AG08396 (cell line): ENCODE measurements at places on chromosomes 3 and 15.
A peak's percentile ranks its signal among the peaks of the same experiment; 100 is the strongest.

DNA sequence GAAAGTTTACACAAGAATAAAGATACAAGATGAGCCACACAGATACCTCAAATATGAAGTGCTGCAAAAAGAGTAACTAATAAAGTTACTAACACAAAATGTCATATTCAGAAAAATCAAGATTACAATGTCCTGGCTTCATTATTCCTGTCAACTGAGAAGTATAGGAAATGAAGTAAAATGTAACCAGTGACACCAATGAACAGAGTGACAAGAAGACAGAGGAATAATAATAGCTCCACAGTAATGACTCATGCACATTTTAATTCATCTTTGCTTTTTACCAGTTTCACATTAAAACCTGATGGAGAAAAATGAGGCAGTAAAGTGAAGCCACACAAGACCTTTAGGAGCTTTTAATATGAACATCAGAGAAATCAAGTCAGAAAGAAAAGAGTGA, 214.1 kb downstream of the ZBBX start:
- no peak for DNase-seq

DNA sequence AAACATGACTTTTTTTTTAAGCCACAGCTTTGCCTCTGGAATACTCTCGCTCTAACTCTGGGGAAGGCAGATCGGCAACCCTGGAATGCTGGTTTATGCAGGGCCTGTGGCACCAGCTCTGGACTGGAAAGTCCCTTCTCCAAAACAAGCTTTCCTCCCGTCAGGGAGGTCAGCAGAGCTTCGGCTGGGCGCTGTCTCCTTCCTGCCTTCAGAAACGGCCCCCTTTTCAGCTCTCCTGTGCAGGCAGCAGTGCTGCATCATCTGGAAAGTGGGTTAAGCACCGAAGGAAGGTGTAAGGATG, 42.7 kb upstream of the SKOR1 start:
- no peak for DNase-seq

DNA sequence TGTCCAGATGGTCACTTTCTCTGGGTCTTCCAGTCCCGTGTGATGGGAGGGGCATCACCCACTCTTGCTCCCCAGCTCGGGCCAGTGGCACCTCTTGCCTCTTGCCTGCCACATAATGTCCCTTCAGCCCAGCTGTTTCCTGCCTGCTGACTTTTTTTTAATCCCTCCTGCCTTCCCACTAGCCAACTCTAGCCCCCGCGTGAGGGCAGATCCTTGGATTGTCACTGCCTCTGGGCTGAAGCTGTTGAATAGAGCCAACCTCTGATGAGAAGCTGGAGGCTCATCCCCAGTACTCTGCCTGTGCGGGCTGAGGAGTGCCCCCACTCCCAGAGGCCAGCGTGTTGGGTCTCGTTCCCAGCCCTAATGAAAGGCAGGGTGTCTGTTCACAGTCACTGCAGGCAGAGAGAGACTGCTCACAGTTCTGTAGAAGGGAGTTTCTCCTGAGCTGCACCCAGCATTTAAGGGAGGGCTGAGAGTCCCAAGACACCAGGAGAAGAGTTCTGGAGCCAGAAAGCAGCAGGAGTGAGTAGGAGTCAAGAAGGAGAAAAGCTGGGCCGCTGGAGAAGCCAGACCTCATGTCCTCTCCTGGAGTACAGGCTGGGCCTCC, 30.1 kb upstream of the TIMP4 start:
- DNase-seq: no peak

DNA sequence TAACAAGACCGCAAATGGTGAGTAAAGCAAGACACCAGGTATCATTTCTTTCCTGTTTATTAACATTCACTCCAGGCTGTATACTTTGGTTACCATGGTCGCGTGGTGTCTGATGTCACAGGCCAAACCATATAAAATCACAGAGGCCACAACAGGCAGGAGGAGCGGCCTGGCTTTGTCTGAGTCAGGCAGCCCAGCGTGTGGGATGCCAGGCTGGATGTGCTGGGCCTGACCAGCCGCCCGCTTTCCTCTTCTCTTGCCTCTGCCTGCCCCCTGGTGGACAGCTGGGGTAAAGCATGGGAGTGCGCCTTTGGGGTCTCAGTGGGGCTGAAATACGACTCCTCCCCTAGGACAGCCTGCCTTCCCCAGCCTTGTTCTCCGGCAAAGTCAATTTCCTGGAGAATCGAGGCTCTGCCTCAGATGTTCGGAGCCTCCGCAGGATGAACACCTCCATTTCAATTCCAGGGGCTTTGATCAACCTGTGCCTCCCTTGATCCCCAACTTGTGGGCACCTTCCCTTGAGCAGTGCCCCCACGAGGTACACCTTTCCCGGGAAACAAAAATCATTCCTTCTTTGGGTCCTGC, 78.2 kb downstream of the CCNL1 start:
- DNase-seq: peak; percentile 90

GRCh38 chr15:39443659-39444219, 137.1 kb upstream of the THBS1 start:
- DNase-seq: no peak

DNA sequence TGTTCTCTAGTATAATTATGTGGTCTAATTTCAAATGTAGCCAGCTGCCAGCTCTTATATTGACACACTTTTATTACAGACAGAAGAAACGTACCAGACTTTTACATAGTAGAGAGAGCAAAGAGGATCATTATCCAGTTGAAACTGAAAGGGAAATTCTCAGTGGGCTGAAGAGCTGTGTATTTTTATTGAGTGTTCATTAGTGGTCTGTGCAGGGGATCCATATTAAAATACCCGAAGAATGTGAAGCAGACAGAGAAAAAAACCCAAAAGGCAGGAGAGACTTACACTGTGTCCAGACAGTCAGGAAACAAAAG, 41.3 kb downstream of the MYRIP start:
- no peak for DNase-seq

DNA sequence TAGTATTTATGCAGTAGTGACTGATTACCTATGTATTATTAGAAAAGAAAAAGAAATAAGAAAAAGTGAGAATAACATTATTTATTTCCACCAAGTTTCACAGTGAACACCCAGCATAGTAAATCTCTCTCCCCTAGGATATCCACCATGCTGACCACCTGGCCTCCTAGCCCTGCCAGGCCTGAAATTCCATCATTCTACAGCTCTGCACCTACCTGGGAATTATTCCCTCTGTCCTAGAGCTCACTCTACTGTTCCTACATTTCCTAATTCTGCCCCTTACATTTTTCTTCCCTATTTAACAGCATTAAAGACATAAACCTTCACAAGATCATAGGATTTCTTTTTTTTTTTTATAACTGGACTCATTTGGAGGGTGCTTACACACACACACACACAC, 525.3 kb upstream of the PPP2R3A start:
- DNase-seq: no peak

DNA sequence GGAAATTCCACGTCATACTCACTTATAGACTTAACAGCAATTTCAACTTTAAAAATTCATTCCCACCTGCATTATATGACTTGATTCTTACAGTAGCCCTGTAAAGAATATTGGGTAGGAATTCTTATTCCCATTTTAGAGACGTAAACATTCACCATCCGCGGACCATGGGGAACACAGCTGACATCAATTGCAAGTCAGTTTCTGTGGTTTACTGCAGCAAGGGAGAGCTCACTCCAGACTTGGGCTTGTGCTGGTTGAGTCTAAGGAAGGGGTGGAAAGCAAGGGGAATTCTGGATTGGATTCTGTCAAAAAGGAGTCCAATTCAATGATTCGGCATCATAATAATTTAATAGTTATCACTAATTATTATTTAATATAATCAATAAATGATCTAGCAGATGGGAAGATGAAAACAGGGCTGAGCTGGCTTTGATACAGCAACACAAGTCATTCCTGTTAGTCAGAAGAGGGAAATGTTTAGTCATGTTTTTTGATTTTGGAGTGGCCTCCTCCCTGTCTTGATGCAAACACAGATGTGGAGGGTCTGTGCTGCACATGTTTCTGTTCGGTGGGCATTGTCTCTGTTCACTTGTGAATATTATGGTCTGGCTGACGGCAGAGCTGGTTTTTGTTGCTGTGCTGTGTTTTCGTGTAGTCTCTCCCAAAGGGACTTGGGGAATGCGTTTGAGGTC, 9.7 kb downstream of the LIPC start:
- DNase-seq: peak; percentile 69
